ENCODE measurements at places on chromosomes 2 and 18. TPM values are rescaled to one million over a fixed set of nuclear protein-coding genes. Genes with fewer than 3 reads are reported as not detected.

The ESCO1 gene
- 16.9 TPM for total RNA-seq

The CREG2 gene
- total RNA-seq = 0.97 TPM

The GPBAR1 gene
- 0.15 TPM for total RNA-seq

The BUB1 gene
- total RNA-seq = 35.7 TPM
